ENCODE measurements at places on chromosomes 12 and 14.
A peak's percentile ranks its signal among the peaks of the same experiment; 100 is the strongest.

DNA sequence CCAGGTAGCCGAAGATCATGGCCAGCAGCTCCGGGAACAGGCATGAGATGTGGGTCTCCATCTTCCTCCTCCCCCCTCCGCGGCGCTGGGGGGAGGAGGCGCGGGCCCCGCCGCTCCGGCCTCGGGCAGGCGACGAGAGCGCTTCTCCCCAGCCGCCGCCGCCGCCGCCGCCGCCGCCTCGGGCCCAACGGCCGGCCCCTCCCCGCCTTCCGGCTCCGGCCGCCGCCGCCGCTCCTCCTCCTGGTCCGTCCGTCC is 448 bp downstream of the FBXL14 start:
- DNase-seq = peak; percentile 65

GRCh38 chr14:61479746-61480502 is 158.5 kb downstream of the PRKCH start:
- DNase-seq = no peak

DNA sequence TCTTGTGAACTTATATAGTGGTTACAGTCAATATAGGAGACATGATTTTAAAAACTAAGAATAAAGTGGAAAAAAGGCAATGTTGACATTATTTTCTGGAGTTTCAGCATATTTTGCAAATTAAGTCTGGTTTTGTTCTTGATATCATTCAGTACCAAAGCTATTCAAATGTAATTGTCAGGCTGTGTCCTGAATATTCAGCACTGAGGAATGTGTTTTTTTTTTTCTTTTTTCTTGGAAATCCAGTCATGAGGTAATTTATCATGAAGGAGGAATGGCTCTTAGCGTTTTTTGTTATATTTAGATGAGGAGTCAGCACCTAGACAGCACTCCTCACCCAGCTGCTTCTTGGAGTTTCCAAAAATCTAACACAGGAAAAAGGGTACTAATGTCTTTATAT is 225.5 kb downstream of the CCDC91 start:
- no peak for DNase-seq

DNA sequence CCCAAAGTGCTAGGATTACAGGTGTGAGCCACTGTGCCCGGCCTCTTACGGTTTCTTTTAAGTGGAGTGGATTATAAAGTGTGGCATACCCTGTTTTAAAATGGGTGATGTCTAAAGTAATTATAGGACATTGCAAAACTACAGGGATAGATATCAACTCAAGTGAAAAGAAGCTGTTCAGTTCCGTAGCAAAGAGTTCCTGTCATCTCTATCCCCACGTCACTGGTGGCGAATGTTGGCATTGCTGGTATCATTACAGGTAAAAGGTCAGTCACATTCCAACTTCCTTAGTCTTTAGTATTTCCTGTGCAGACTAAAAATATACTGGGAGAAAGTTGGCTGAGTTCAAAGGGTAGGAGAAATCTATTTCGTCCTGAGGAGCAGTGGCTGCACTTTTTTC is 95.6 kb upstream of the SLC38A2 start:
- no peak for DNase-seq

- no peak for DNase-seq
Measured at GRCh38 chr12:3107954-3108353, 30.8 kb downstream of the TSPAN9 start.

DNA sequence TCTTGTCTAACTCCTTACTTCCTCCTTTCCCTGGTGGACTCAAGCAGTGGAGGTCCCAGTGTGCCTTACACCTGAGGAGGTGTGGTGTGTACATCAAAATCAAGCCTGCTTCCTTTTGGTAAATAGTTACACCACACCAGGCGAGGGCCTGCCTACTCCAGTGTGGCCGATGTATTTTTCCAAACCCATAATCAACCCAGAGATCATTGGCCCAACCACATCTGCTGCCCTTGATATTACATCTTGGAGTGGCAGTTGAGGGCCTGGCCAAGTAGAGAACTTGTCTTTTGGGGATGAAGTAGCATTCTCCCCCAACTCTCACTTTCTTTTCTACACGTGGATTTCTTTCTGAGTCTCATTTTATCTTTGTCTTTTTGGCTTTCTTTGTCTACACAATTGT is 187.4 kb downstream of the EFCAB11 start:
- DNase-seq = no peak

- no peak for DNase-seq
Measured at GRCh38 chr12:94318181-94318580, 141.5 kb downstream of the CEP83 start.

DNA sequence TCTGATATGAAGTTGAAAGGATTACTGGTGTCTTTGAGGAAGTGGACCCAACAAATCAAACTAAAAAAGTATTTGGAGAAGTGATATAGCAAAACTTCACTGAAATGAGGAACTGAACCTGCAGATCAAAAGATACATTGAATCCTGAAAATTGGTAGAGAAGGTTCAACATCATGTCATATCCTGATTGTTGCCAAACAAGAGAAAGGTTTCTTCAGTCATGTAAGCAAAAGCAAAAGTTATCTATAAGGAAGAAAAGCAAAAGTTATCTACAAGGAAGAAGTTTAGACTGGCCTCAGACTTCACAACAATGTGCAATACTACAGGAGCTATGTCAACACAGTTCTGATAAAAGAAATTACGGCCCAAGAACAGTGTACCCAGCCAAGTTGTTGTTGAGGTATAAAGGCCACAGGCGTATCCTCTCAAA is 142.7 kb downstream of the RAD51B start:
- DNase-seq = no peak

DNA sequence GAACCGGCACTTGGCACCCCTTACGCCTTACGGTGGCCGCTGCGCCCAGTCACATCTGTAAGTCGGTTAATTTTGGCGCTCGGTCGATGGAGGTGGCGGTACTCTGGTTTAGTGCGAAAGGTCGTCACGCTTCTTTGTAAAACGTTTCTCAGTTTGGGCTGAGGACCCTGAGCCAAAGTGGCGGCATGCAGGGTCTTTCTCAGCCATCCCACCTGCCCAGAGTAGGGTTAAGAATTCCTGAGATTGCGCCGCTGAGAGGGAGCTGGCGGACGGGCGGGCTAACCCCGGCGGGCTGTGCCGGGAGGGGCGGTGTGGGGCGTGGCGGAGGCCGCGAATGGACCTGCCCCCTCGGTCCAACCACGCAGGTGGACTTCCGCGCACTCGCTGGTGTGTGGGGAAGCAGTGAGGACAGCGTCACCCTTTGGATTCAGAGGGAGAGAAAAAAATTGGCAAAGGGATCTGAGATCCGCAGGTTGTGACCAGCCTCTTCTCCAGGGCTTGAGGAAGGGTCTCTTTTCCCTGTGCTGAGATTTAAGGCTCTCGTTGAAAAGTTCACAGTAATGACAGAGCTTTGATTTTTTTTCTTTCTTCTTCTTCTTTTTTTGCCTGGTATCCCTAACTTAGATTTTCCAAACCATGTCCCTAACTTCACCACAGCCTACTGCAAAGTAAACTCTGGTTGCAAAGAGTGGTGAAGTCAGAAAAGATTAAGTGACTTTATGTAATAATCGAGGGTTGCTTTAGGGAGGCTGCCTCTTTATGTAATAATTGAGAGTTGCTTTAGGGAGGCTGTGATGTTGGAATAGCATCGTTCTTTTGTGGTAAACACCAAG is 602 bp upstream of the FBXO33 start:
- peak; percentile 88 for DNase-seq

- DNase-seq = peak; percentile 80
Measured at GRCh38 chr12:131850856-131851559, 22.8 kb downstream of the MMP17 start.
